ENCODE measurements at places on chromosomes 5 and 9.

- no peak for DNase-seq
Observed at GRCh38 chr5:67297376-67297775, 100.8 kb upstream of the CD180 start.

- DNase-seq: no peak
Observed at GRCh38 chr5:107289030-107289714, 381.6 kb downstream of the EFNA5 start.

GRCh38 chr9:38687389-38687842, 32.5 kb downstream of the FAM240B start:
- DNase-seq: peak; percentile 9

- no peak for DNase-seq
Observed at GRCh38 chr5:106481374-106481773, 1189.4 kb downstream of the EFNA5 start.

DNA sequence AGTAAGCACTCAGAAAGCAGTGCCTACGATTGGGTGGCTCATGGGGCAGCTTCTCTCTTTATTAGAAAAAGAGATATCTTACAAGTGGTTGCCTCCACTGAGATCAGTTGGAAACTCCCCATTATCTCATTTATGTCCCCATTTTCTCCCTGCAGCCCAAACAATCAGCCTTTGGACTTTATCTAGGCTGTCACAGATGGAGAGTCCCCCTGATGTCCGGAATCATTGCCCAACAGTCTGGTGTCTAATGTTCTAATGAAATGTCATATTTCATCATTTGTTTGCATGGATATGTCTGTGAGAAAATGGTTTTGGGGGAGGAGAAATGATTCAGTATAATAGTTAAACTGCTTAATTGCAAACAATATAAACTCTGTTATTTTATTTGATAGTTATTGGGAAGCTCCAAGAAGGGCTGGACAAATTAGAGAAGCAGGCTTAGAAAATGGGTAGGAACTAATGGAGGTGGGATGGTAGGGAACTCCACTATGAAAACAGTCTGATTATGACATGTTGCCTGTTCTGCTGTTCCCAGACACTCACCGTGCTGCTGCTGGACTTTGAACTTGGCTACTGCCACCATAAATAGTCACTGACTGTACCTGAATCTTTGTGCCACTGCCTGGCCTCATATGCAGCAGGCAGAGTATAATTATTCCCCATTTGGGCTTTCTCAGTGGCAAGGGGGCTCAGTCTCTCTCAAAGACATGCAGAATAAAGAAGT, 38.3 kb upstream of the SMAD5 start:
- DNase-seq: no peak

DNA sequence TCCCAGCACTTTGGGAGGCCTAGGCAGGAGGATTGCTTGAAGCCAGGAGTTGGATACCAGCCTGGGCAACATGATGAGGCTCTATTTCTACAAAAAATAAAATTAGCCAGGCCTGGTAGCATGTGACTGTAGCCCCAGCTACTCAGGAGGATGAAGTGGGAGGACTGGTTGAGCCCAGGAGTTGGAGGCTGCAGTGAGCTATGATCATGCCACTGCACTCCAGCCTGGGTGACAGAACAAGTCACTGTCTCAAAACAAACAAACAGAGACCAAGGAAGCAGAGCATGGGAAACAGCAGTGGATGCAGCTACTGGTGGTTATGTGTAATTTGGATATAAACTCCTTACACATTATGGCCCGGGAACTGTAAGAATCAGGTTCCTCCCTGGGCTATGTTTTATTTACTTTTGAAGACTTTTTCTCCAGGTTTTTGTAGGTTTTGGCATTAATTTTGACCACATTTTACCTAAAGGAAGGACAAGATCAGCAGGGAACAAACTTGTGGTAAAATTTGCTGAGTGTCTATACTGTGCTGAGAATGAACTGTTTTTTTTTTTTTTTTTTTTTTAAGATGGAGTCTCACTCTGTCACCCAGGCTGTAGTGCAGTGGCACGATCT, 8.3 kb downstream of the KIF2A start:
- DNase-seq: no peak

GRCh38 chr5:149371296-149371962, 7.7 kb downstream of the IL17B start:
- peak; percentile 69 for DNase-seq

GRCh38 chr9:108543251-108543778, 312.5 kb downstream of the ACTL7B start:
- DNase-seq: peak; percentile 57

DNA sequence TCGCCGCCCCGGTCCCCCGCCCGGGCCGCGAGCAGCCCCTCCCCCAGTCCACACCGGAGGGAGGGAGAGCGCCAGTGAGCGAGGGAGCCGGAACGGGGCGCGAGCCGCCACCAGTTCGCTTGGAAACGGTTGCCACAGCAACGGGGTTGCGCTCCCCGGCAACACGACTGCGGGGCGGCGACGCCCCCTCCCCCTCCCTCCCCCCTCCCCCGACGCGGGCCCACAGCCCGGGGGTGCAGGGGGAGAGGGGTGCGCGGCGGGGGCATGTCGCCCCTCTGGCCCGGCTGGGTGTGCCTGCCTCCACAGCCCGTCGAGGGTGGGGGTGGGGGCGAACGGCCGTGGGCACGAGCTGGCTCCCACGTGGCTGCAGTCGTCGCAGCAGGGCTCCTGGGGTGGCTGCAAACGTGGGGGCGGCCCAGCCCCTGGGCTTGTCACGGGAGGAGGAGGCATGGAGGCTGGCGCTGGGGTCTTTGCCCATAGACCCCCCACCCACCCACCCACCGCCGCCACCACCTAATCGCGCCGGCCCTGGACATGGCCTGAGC, 524 bp downstream of the PRR7 start:
- peak; percentile 56 for DNase-seq

GRCh38 chr5:111236995-111237394, 12.8 kb downstream of the CAMK4 start:
- DNase-seq: no peak

GRCh38 chr9:74951725-74952151, 974 bp downstream of the C9orf40 start:
- peak; percentile 50 for DNase-seq

GRCh38 chr9:16358751-16359150, 511.7 kb downstream of the BNC2 start:
- no peak for DNase-seq

GRCh38 chr5:126635585-126635984, 34.8 kb downstream of the PHAX start:
- no peak for DNase-seq

GRCh38 chr5:78162253-78162862, 132.1 kb downstream of the AP3B1 start:
- peak; percentile 41 for DNase-seq

GRCh38 chr9:111896942-111897600, 457 bp downstream of the UGCG start:
- DNase-seq: no peak

GRCh38 chr5:90220554-90220953, 189.0 kb downstream of the CETN3 start:
- no peak for DNase-seq

DNA sequence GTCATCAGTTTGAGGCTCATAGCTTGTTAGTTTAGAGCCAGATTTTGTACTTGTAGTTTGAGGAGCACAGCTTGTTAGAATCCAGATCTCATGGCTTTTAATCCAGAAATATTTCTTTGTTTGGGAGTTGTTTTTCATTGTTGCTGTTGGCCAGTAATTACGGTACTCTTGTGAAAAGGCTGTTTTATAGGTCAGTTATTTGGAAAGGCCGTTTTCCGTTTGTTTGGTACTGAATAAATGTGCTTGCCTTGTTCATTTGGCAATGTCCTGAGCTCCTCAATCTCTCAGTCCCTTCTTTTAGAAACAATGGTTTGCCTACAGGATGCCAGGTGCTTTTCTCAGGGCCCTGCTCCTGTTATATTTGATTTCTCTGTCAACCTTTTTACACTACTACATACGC, 4.5 kb upstream of the MOB3B start:
- no peak for DNase-seq

DNA sequence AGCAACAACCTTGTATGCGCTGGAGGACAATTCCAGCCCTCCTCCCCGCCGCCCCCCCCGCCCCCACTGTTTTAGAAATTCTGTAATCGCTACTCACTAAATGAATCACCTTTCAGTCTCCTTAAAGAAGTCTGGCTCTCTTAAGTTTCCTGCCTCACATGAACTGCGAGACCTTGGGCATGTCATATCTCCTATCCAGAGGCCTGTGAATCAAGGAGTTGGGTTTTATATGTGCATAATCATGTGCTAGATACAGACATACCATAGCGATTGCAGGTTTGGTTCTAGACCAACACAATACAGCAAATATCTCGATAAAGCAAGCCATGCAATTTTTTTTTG, 337 bp upstream of the DMAC1 start:
- no peak for DNase-seq

- DNase-seq: no peak
Observed at GRCh38 chr5:1181451-1182359, 19.7 kb upstream of the SLC6A19 start.

DNA sequence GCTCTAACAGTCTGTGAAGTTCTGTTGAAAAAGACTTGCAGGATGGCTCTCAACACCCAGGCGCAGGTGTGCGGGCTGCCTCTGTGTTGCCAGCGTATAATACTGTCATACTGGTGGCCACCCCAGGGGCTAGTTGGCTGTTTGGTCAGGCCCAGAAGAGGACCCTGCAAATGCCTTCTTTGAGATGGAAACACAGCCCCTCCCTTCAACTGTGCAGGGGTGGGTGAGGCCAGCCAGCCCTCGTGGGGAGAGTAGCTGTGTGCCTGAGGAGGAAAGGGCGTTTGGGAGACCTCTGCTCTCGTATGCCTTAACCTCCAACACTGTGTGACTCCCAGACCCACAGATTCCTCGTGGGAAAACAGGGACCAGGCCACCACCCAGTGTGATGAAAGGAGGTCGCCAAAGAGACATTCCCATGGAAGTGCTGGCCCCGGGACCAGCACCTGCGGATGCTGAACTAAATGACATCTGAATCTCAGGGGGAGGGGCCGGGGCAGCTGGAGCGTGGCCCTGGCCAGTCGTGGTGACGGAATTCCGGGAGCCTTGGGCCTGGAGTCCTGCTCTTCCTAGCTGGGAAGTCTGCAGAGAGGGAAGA, 11.3 kb upstream of the SCGB3A1 start:
- DNase-seq: no peak

- no peak for DNase-seq
Observed at GRCh38 chr9:7121055-7121454, 363.3 kb downstream of the KDM4C start.

- no peak for DNase-seq
Observed at GRCh38 chr9:134130503-134131375, 5.1 kb upstream of the WDR5 start.

GRCh38 chr5:169980418-169981053, at the start of gene INSYN2B:
TSS of gene INSYN2B (minus strand) at chr5:169980495. CDS start at chr5:169883898, 96,597 bp downstream.
- peak; percentile 87 for DNase-seq

DNA sequence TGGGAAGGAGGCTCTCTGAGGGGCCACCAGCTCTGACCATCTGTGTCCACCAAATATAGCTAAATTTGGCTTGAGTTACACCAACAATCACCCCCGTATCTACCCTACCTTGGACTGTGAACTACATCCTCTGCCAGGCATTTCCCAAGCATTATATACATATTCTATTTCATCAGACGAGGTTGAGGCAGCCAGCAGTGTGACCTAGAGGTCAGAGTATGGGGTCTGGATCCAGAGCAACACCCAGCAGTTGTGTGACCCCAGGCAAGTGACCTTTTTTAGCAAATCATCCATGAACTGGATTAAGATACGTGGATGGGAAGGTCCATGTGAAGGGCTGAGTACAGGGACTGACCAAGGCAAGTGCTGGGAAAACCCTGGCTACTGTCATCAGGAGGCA, 180.6 kb downstream of the HSPA4 start:
- DNase-seq: no peak

DNA sequence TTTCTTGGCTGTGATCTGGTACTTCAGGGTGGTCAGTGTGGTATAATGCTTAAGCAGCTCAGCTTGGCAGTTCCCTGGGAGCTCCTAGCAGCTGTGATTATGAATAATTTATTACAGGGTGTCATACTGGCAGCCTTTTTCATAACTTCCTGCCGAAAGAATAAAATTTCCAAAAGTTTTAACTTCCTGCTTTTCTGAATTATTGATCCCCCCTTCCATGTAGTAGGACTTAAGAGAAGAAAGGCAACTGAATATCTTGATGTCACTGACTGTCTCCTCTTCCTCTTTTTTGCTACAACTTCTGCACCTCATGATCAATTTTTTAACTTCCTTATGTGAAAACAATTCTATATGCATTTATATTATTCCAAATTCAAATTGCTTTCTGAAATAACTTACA, 74.3 kb upstream of the SPEF2 start:
- DNase-seq: no peak

DNA sequence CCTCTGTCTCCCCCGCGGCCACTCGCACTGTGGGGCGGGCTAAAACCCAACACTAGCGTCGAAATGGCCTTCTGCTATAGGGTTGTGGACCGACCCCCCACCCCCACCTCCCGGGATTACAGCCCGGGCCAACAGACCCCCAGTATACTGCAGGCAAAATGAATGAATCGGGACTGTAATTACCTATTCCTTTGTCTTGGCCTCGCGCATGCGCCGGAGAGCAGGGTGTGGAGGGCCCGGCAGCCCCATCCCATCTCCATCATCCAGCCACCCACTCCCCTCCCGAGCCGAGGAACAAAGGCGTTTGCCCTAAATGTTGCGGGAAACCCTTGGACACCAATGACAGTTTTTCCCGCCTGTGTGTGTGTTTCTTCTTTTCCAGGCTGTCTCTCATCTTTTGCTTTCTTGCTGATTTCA, 1.6 kb downstream of the BASP1 start:
- DNase-seq: peak; percentile 48

- DNase-seq: no peak
Observed at GRCh38 chr9:98810102-98810842, 2.8 kb downstream of the GALNT12 start.

- peak; percentile 18 for DNase-seq
Observed at GRCh38 chr9:3508521-3509291, 17.1 kb downstream of the RFX3 start.

- DNase-seq: no peak
Observed at GRCh38 chr9:114327749-114328148, 1.9 kb upstream of the ORM2 start.

DNA sequence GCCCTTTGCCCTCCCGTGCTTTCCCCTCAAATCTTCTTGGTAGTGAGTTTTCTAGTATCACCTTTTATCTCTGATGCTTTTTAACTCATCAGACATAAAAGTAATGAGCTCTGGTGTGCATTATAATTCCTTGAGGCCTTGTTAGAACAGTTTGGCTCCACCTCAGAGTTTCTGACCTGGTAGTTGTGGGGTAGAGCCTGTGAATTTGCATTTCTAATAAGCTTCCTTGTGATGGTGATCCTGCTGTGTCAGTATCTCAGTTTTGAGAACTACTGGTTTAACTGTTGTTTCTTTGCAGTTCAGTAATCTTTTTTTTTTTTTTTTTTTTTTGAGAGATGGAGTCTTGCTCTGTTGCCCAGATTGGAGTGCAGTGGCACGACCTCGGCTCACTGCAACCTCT, 31.1 kb downstream of the UBE2D2 start:
- no peak for DNase-seq

GRCh38 chr9:10172476-10172875, 440.3 kb downstream of the PTPRD start:
- DNase-seq: no peak

GRCh38 chr5:33905381-33905780, 13.6 kb upstream of the ADAMTS12 start:
- no peak for DNase-seq

- DNase-seq: no peak
Observed at GRCh38 chr9:7613931-7614330, 185.6 kb downstream of the DMAC1 start.

Data from EH (cell line).